ENCODE measurements at places on chromosomes 13 and 19.
A peak's percentile ranks its signal among the peaks of the same experiment; 100 is the strongest.

DNA sequence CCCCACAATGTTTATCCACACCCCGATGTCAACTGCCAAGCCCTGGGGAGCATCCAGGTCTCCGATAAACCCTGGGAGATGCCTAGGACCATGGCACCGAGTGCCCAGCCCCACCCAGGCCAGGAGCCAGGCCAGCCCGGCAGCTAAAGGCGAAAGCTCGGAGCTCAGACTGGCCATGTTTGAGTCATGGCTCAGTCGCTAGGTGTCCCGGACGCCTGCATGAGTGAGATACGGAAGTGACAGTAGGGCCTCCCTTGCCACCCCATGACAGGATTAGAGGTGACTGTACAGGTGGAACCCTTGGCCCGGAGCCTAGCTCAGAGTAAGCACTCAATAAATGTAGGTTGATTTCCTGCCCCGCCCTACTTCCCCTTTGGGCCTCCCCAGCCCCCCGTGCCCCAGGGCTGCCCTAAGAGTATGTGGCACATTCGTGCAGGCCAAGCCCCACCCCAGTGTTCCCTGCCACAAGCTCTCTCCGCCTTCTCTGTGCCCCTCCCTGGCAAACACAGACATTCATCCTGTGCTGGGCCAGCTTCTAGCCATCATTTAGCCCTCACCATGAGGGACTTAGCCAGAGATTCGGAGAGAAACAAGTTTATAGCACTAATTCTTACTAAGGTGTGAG is 5.8 kb upstream of the TPM4 start:
- DNase-seq = no peak

- DNase-seq = no peak
These were observed 74.0 kb upstream of the POMP start for GRCh38 chr13:28584873-28585381.

- DNase-seq = no peak
These were observed 20.7 kb downstream of the COL4A1 start for GRCh38 chr13:110285991-110286832.

DNA sequence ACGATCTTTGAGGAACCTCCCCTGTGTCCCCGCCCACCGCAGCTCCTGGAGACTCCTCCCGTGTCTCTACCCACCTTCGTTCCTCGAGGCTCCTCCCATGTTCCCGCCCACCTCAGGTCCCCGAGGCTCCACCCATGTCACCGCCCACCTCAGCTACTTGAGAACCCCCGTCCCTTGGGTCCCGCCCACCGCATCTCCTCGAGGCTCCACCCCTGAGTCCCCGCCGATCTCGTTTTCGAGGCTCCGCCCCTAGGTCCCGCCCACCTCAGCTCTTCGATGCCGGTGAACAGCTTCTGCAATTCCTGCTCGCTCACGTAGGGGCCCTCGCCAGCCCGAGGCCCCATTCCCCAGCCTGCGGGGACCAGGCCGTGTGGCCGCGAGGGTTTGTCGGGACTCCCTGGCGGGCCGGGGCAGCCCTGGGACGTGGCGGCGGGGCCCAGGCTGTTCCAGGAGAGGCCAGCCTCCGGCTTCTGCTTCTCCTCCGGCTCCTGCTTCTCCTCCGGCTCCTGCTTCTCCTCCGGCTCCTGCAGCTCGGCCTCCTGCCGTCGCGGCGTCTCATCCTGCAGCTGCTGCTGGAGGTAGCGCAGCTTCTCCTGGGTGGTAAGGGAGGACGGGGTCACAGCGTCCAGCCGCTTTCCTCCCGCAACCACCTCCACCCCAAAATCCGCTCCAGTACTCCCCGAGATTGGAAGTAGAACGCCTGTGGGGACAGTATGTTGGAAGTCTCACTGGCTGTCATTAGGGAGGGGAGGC is 16.7 kb downstream of the TSKS start:
- no peak for DNase-seq

DNA sequence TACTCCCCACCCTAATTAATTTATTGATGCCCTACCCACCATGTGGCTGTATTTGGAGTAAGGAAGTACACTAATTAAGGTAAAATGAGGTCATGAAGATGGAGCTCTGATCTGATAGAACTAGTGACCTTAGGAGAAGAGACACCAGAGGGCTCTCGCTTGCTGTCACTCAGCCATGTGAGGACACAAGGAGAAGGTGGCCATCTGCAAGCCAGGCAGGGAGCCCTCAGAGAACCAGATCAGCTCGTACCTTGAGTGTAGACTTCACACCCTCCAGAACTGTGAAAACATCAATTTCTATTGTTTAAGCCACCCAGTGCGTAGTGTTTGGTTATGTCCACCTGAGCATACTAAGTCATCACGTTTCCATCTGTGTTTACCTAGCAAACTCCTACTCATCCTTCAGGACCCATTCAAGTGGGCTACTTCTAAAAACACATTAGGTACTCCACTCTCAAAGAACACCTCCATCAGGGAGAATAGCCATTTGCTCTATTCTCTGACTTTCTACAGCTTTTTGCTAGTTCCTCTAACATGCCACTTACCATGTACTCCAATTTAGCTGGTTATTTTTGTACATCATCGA is 157.6 kb upstream of the RNF113B start:
- DNase-seq = no peak

GRCh38 chr19:3389876-3390371 is 23.5 kb downstream of the NFIC start:
- DNase-seq = peak; percentile 12

DNA sequence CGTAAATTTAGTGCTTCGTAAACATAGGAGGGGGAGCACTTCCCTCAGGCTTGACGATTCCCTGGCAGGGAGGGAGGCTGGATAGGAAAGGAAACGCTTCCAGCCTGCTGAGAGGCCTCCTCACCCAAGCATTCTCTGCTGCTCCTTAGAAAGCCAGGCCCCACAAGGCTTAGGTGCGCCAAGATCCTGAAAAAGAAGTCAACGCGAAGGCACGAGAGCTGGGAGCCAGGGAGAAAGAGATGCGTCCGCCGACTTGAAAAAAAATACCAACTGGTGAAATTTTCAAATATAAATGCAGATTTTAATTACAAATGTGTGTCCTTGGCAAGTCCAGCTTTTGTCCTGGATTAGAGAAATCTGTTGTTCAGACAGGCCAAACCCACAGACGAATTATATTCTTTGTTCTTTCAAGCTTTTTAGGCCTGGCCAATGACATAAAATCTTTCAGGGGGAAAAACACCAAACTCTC is 64.0 kb downstream of the ALOX5AP start:
- DNase-seq = no peak

DNA sequence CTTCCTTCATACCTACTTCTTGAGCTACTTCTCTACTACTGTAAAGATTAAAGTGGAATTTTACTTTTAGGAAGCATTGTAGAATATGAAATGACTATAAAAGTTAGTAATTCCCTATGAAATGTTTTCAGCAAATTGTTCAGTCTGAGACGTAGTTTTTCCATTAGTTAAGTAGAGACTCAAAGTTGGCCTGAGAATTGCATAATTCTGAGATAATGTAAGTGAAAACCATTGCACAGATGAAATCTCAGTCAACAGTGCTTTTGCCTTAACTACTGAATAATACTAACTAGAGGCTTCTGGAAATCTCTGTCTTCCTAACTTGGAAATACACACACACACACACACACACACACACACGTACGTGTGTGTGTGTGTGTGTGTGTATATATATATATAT is 125.9 kb downstream of the FGF14 start:
- DNase-seq = no peak

DNA sequence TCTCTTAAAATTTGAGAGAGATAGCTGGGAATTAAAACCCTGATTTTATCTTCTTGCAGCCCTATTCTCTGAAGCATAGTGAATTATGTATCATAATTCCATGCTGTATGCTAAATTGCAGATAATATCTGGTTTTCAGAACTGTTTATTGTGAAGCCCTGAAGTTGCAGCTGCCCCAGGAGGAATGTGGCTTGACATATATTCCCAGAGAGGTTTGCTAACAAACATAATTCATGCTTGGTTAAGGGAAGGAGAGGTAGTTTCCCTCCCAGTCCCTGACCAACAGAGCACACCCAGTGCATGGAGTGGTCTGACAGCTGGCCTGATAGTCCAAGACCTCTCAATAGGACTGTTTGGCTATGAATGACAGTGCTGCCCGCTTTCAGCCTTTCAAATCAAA is 500.6 kb upstream of the MIR17HG start:
- no peak for DNase-seq
